Naive thymus-derived CD8-positive, alpha-beta T cell (primary cell): ENCODE measurements at places on chromosomes 16 and 17.

DNA sequence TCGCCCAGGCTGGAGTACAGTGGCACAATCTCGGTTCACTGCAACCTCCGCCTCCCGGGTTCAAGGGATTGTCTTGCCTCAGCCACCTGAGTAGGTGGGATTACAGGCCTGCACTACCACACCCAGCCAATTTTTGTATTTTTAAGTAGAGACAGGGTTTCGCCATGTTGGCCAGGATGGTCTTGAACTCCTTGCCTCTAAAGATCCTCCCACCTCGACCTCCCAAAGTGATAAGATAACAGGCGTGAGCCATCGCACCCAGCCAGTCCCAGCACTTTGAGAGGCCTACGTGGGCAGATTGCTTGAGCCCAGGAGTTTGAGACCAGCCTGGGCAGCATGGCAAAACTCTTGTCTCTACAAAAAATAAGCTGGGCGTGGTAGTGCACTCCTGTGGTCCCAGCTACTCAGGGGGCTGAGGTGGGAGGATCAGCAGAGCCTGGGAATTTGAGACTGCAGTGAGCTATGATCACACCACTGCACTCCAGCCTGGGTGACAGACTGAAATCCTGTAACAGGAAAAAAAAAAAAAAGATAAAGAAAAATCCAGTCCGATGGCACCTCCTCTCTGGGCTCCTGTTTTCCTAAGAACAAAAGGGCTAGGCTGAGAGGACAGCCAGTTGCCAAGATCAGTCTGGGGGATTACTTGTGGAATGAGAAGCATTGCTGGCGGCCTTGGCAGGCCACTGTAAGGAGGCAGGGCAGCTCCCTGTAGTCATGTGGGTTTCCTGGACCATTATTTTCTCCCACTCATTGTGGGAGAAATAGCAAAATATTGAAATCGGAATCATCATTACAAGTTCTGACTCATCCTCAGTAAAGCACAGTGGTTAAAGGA, 3.0 kb upstream of the PIPOX start:
- DNase-seq: no peak

- DNase-seq: no peak
Observed at GRCh38 chr16:20409398-20410120, at the start of gene ACSM5. Gene ACSM5 (plus strand): TSS chr16:20409534. CDS start chr16:20411485, 1,951 bp downstream.

- DNase-seq: no peak
Observed at GRCh38 chr17:77256710-77257109, 115.9 kb downstream of the SEC14L1 start.

GRCh38 chr17:49717371-49717861, 9.7 kb upstream of the SLC35B1 start:
- DNase-seq: no peak

GRCh38 chr17:81910840-81911276, 341 bp downstream of the PCYT2 start:
- DNase-seq: no peak

- DNase-seq: no peak
Observed at GRCh38 chr16:11133344-11133943, 122.6 kb downstream of the SOCS1 start.

GRCh38 chr16:56319376-56319775, 106.0 kb downstream of the AMFR start:
- DNase-seq: no peak

DNA sequence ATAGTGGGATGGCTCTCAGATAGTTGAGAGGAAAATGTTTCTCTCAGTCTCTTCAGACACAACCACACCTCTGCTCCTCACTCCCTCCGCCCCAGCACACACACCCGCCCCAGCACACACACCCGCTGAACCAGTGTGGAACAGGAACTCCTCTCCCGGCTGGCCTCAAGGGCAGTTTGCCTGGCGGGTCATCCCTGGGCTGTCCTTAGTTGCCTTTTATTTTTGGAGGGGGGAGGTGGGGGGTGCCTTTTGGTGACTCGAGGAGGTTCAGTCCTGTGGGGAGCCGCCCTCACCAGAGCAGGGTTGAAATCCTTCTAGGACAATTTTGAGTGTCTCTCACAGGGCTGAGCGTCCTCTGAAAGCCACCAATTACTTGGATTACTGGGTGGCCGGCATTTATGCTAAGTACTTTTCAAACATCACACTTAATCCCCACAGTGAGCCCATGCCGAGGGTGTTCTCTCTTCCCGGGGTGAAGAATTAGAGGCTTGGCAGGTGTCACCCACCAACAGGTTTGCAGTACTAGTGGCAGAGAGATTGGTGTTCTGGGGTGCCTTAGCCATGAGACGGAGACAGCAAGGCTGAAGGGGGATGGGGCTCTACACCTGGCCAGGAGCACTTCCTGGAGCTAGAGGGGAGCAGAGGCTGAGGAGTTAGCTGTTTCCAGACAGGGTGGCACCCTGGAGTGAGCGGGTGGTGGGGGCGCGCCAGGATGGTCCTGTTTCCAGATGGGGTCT, 2.8 kb downstream of the RASD1 start:
- DNase-seq: no peak

DNA sequence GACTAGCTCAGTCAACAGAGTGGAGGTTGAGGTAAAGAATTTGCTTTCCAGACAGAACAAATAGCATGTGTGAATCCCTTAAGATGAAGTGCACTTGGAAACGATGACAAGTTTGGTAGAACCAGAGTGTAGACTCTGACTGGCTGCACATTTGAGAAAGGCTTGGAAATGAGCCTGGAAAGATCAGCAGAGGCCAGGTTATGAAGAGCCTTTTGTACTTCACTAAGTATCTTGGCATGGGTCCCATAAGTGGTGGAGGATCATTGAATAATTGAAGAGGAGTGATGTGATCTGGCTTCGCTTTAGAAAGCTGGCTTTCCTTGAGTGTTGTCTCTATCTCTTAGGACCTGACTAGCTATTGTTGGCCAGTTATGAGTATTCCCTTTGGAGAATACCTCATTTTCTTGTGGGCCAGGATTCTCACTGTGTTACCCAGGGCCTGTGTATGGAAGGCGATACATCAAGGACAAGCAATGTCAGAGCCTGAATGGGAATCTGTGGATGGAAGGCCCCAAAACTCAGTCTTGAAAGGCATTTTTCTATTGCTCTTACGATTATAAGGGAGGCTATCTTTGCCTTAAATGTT, 329.8 kb downstream of the UTP18 start:
- no peak for DNase-seq

- no peak for DNase-seq
Observed at GRCh38 chr16:3050487-3050886, 4.1 kb downstream of the MMP25 start.

GRCh38 chr17:9322326-9322725, 253.3 kb downstream of the STX8 start:
- DNase-seq: no peak

DNA sequence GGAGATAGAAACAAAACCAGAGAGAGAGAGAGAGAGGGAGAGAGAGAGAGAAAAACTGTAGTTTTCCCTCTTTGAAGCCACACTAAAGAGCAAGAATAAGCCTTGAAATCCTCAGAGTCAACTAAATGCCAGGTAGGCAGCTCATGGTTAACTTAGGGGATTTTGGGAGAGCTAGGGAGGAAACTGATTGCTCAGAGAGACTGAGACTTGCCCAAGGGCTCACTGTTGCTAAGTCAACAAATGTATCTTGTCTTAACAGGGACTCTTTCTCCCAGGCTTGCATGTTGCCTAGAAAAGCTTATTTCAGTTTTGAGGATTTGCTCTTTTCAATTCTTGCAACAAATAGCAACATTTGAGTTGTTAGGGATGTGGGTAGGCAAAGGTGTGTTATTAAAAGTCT, 4.5 kb upstream of the SLC5A11 start:
- no peak for DNase-seq
